ENCODE measurements at places on chromosomes 6 and 20. TPM values are rescaled to one million over a fixed set of nuclear protein-coding genes. Genes with fewer than 3 reads are reported as not detected.
A peak's percentile ranks its signal among the peaks of the same experiment; 100 is the strongest.

DNA sequence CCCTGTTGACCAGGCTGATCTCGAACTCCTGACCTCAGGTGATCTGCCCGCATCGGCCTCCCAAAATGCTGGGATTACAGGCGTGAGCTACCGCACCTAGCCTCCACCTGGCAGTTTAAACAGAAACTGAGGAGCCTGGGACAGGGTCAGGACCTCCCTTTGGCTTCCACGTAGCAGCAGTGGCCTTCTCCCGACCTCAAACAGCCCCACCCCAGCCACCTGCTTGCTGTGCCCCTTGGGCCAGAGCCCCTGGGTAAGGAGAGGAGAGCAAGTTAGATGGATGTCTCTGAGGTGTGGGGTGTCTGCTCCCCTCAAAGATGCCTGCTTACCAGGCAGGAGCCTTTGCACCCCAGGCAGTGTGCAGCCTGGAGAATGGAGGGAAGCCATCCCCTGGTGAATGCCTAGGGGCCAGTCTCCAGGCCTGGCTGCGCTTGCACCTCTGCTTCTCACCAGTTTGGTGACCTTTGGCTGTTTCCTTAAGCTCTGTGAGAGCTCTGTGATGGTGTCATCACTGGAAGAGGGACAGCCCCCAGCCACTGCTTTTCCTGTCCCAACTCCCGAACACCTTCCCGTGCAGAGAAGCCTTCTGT is 42.1 kb upstream of the MDFI start:
- DNase-seq, result no peak

TP53TG5 gene
- total RNA-seq, result not detected

HLA-B gene
- 270 TPM for total RNA-seq

GRCh38 chr6:126824815-126825214 is 293.7 kb upstream of the RSPO3 start:
- no peak for DNase-seq

- DNase-seq, result no peak
These were observed 53.3 kb upstream of the KIF25 start for GRCh38 chr6:167944130-167944529.

GRCh38 chr6:40395066-40395697 is 192.0 kb downstream of the LRFN2 start:
- DNase-seq, result no peak

ERGIC3 gene
- 169 TPM for total RNA-seq

DNA sequence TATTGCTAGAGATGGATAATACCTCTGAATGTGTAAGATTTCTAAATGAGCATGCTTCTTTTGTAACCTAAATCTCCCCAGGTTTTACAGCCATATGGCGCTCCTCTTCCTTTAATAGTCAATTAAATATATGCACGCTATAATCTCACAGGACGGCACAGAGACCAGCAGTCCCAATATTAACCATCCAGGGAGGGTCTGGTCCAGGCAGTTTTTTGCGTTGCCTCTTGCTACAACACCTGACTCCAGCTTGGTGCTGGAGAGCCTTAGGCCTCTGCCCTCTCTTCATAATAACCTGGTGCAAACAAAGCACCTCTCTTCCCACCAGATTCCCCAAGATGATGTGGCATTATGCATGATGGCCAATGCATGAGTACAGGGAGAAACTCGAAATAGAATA is 183.4 kb downstream of the LY86 start:
- DNase-seq, result no peak

GRCh38 chr6:142700671-142701312 is 244.2 kb downstream of the HIVEP2 start:
- DNase-seq, result no peak

DNA sequence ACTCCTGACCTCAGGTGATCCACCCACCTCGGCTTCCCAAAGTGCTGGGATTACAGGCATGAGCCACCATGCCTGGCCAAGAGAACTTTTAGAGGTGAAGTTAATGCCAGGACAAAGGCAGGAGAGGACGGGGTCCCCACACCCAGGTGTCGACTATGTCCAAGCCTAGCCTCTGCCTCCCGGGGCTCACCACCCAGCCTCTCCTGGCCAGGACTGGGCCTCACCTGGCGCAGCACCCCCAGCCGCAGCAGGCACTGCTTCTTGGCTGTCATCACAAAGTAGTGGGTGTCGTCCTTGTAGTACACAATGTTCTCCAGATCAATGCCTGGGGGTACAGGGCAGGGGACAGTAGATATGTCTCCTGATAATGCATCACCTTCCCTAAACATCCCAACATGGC is 4.2 kb downstream of the MICAL1 start:
- no peak for DNase-seq

DNA sequence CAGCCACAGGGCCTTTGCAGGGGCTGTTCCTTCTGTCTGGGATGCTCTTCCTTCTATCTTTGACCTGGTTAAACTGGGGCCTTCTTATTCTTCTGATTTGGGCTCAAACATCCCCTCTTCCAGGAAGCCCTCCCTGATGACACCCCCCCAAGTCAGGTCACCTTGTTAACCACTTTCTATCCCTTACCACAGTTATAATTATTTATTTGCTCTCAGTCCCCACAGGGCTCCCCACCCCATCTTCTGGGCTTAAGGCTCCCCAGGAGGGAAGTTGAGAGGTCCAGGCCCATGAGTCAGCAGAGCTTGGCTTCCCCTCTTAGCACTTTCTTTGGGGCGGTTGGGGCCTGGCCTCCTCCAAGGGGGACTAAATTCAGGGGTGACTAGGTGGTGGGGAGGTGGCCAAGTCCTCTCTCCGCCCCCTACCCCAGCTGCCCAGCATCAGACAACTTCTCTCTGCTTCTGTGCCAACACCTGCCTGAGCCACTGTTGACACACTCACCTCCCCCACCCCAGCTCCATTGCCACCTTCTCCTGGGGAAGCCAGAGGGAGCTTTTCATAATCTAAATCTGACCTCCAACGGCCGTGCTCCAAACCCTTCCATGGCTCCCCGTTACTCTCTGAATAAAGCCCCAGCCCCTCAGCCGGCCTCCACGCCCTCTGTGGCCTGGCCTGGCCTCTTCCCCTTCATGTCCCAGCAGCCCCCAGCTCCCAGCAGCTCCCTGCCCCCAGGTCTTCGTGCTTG is 70.0 kb downstream of the CEBPB start:
- DNase-seq, result no peak

RBBP8NL gene
- total RNA-seq, result 0.10 TPM

- no peak for DNase-seq
These were observed 26.5 kb downstream of the FASTKD5 start for GRCh38 chr20:3133155-3133554.

GRCh38 chr6:5125152-5126006 is 40.2 kb downstream of the PPP1R3G start:
- DNase-seq, result peak; percentile 59

DNA sequence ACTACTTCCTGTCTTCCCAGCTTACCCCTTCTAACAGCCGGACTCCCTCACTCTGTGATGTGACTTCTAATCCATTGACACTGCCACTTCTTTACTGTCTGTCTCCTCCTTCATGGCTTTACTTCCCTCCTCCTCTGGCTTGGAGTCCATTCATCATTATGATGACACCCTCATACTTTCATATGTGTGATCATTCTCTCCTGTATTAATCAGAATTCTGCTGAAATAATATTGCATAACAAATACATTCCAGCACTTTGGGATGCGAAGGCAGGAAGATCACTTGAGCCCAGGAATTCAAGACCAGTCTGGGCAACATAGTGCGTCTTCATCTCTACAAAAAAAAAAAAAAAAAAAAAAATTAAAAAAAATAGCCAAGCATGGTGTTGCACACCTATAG is 147.9 kb upstream of the BTBD3 start:
- DNase-seq, result no peak

DNA sequence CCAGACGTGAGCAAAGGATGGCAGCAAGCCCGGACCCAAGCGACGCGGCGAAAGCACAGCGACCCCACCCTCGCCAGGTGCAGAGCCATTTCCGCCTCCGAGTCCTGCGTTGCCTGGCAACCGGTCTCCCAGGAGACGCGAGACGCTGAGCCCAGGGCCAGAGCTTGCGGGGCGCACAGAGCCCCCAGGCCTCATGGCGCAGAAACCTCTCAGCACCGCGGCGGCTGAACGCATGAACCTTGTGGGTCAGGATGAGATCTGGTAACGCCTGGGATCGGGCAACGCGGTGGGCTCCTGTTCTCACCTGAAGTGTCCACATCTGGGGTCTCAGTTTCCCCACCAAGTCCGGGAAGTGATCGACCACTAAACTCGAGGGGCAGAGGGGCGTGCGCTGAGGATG is 77.7 kb downstream of the ANKRD60 start:
- DNase-seq, result no peak

LHFPL5 gene
- not detected for total RNA-seq

- peak; percentile 1 for DNase-seq
These were observed 232.6 kb upstream of the MAP3K7 start for GRCh38 chr6:90819483-90819882.

GRCh38 chr6:127279815-127280214 is 13.2 kb downstream of the RNF146 start:
- DNase-seq, result no peak
